Activated CD8-positive, alpha-beta memory T cell treated with anti-CD3 and anti-CD28 coated beads, Interleukin-2, amount 50 U/mL, for 4 hours (primary cell): ENCODE measurements at places on chromosomes 5 and 9.

- DNase-seq, result no peak
Observed at GRCh38 chr9:125646217-125646616, 60.8 kb downstream of the MAPKAP1 start.

DNA sequence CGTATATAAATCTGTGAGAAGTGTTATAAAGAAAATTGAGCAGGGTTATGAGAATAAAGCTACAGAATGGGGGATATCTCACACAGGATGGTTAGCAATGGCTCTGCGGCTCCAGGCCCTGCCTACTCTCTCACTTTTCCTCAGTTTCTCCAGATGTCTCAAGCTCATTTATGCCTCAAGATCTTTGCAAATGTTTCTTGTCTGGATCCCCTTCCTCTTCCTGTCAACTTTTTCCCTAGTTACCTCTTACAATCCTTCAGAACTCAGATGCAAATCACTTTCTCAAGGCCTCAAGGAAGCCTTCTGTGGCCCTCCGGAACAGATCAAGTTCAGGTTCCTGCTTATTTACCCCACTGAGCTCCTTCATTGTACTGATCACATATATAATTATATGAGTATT lies 386.4 kb downstream of the RAB3C start:
- no peak for DNase-seq

DNA sequence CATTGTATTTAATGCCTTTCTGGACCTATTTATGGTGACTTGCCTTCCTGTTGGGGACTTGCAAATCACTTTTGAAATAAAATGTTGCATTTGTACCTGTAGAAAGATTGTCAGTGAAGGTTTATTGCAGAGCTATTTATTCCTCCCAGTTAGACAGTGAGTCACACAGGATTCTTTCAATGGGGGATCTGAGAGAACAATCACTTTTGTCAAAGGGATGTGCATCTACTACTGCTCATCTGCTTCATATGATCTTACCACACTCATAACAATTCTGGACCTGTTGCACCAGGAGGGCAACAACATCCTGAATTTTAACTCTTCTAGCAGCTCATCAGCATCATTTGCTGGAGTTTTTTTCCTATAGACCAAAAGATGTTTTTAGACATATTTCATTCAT lies 66.8 kb downstream of the FBXL7 start:
- DNase-seq, result no peak

DNA sequence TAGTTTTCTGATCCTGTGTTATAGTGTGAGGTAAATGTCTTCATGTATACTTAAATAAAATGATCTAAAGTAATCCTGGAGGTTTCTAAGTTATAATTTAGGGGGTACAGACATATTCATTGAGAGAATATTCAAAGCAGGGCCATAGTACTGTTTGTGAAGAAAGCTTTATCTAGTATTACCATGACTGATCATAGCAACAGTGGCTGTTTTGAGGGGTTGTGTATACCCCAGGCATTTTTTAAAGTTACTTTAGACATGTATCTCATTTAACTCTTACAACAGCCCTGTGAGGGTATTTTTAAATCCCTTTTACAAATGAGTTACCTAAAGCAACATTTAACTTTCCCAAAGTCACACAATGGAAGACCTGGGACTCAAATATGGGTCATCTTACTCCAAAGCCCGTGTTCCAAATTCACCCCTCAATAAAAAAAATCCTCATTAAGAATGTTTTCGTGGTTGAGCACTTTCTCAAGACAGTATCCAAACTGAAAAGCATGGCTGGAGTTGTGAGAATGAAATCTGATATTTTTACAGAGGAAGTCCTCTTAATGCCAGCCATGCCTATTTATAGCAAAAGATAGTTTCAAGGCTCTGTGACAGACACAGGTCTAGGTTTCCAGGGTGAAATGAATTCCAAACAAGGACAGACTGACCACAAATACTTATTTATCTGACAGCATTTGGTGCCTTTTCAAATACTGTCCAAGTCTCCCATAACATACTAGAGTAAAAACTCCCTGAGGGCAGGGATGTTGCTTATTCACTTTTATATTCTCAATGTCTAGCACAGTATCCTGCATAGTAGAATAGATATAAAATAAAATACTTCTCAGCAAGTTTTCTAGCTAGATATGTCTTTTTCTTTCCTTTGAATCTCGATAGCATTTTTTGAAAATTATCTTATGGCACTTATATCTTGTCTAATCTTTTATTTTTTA lies 10.4 kb downstream of the STOM start:
- no peak for DNase-seq

DNA sequence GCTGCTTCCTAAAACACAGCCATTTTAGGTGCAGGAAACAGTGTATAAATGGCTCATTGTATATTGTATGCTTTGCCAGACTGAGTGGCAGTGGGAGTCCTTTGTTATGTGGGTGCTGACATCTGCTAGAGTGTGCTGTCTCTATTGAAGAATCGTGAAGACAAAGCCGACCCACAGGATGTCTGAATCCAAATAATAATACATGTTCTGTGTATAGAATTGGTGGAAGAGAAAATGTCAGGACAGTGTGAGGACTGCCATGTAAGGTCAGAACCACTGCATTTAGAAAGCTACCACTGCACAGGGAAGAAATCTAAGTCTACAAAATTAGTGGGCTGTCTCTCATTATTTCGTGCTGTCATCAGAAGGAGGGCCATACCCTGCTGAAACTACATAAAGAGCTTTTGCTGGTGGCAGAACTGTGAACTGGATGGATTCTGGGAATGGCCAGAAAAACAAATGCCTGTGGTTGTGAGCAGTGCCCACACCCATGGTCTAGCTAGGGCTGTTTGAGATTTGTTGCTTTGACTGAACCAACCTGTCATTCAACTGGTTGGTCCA lies 2.5 kb downstream of the IL7R start:
- DNase-seq, result no peak

- no peak for DNase-seq
Observed at GRCh38 chr5:36691696-36692371, 85.4 kb downstream of the SLC1A3 start.

GRCh38 chr5:159400476-159400875 lies 70.2 kb upstream of the IL12B start:
- DNase-seq, result no peak

GRCh38 chr9:114228016-114228808 lies 72.9 kb downstream of the COL27A1 start:
- no peak for DNase-seq

DNA sequence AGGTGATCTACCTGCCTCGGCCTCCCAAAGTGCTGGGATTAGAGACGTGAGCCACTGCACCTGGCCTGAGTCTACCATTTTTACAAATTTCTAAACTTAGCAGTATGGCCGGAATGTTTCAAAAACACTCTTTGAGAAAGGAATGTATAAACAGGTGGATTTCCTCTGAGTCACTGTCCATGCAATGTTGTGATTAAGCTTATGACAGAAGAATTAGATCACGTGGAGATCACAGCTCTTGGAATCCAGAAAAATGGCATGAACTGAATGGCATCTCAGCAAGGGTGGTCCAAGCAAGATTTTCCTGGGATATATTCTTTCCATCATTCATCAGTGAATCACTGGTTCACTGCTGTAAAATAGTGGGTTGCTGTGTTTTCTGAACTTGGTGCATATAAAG lies 865.0 kb downstream of the PTPRD start:
- no peak for DNase-seq

DNA sequence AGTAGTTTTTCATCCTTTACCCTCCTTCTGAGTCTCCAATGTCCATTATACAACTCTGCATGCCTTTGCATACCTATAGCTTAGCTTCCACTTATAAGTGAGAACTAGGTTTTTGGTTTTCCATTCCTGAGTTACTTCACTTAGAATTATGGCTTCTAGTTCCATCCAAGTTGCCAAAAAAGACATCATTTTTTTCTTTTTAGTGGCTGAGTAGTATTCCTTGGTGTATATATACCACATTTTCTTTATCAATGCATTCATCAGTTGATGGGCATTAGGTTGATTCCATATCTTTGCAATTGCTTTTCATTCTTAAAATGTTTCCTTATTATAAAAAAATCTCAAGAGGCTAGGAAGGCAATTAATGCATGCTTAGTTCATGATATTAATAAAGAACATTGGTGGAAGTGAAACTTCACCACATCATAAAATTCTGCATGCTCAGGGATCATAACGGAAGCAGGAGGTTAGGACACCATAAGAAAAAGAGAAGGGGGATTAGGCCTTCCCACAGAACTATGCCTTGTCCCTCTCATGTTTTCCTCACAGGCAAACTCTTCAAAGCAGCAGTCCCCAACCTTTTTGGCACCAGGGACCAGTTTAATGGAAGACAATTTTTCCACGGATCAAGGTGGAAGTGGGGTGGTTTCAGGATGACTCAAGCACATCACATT lies 105.2 kb downstream of the FRMD3 start:
- no peak for DNase-seq

- no peak for DNase-seq
Observed at GRCh38 chr9:110545705-110546104, 33.8 kb downstream of the SVEP1 start.

GRCh38 chr9:137048655-137049543 lies 2.9 kb upstream of the NPDC1 start:
- DNase-seq, result no peak

DNA sequence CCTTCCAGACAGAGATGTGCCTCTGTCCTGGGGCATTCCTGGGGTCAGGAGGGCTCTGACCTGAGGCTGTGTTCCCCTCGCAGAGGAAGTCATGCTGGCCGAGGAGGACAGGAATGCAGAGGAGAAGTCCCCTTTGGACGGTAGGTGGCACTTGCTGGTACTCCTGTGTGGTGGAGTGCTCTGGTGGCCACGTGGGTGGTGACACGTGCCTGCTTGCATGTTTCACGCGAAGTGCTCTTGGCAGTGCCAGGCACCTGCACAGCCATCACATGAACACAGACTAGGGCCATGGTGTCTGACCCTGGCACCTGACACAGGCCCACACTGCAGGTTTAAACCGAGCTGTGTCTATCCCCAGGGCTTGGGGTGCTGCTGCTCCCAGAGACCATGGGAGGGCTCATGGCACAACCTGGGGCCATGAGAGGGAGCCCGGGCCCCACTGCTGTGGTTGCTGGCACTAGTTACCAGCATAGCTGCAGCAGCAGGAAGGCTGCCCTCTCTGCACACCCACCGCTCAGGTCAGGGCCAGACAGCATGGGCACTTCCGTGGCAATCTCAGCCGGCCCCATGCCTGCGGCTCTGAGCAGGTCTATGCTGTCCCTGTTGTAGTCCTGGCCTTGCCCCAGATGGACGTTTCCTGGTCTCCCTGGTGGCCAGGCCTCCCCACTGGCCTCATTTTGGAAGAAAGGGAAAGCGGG lies 79.3 kb downstream of the CACNA1B start:
- no peak for DNase-seq

DNA sequence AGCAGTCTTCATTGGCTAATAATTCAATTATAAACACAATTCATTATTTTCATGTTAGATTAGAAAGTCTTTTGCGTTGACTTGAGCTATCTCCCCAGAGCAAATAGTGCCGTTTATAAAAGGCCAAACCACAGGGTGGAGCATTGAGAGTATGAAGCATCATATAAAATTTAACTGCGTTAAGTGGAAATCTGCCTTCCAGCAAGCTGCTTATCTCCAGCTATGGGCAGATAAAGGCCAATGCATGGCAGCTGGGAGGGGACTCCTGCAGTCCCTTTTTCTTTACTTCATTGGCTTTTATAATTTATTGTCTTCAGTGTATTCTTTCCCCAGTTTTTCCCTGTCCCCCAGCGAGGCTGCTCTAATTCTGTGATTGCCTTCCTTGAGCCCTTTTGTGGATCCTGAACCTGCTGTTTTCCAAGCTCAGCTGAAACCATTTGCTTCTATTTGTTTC lies 113.7 kb downstream of the TMEM232 start:
- no peak for DNase-seq

DNA sequence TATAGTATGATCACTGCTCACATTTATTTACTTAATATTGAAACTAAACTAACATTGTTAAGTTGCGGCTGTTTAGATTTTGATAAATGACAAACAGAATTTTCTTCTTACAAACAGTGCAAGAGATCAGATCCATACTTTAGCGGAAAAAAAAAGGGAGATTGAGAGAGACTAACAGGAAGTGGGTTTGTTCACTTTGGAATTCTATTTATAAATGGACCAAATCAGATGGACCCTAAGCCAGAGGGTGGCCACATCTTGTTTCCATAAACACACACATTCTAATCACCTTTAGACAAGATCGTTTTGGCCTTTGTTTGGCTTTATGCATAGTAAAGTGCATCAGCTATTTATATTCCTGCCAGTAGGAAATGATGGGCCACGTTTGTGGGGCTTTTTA lies 381.4 kb upstream of the CD180 start:
- DNase-seq, result no peak
